Thoracic aorta (tissue), 2 donors: ENCODE measurements at places on chromosomes 5 and 9. TPM values are rescaled to one million over a fixed set of nuclear protein-coding genes. Genes with fewer than 3 reads are reported as not detected.

GRCh38 chr9:28197653-28198052 is 624.4 kb upstream of the C9orf72 start:
- DNase-seq: no peak
- H3K27ac ChIP-seq: no peak overlapping the region
- no peaks in the 10 kb centered on the region for H3K4me1 ChIP-seq
- H3K27me3 ChIP-seq: no peaks in the 10 kb centered on the region

GRCh38 chr9:129290606-129291005 is 112.5 kb upstream of the IER5L start:
- DNase-seq: no peak
- H3K4me3 ChIP-seq: no peak overlapping the region
- no peak overlapping the region for H3K27ac ChIP-seq
- H3K27me3 ChIP-seq: no peaks in the 10 kb centered on the region

DNA sequence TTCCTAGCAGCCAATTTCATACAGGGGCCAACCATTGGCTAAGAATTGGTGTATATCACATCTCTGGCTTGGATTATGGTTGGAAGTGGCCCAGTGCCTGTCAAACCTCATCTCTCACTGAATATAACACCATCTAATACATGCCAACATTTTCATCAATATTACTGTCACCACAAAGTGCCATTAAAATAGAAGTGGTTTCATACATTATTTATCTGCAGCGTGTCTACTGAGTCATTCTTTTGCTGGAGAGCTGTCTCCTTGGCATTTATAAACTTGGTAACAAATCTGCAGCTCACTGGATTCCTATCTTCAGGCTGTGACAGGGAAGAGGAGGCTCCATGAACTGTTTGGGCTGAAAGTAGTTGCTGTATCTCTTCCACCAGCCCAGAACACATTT is 70.9 kb downstream of the PTTG1 start:
- no peaks in the 10 kb centered on the region for H3K27me3 ChIP-seq
- H3K4me1 ChIP-seq: no peaks in the 10 kb centered on the region
- H3K27ac ChIP-seq: no peak overlapping the region
- H3K36me3 ChIP-seq: no peaks in the 10 kb centered on the region
- H3K4me3 ChIP-seq: no peak overlapping the region

GRCh38 chr9:137128862-137129455 is 10.0 kb upstream of the GRIN1 start:
- H3K27me3 ChIP-seq: no peaks in the 10 kb centered on the region
- no peak for DNase-seq
- H3K4me1 ChIP-seq: peaks cover 33% of the 10 kb centered on the region
- no peaks in the 10 kb centered on the region for H3K36me3 ChIP-seq
- peak overlapping the region; percentile 89 for H3K4me3 ChIP-seq

The DNAJC21 gene
- 24.1 TPM for total RNA-seq

The PCDHAC2 gene
- total RNA-seq: not detected
